ENCODE measurements at places on chromosomes 3 and 15.

DNA sequence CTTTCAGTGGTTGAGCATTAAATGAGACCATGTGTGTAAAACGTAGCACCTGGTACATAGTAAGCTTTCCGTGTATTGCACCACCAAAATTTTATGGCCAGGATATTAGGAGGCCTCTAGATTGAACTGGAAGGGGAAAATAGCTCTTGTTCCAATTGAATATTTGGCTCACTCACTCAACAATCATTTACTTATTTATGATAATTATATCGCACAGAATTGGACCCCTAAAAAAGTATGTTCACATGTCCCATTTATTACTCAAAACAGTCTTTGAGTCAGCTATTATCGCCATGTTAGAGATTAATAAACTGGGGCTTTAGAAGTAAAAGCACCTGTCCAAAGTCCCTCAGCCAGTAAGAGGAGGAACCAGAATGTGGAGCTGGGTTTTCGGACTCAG lies 5.1 kb upstream of the TTLL3 start:
- no peak for DNase-seq

DNA sequence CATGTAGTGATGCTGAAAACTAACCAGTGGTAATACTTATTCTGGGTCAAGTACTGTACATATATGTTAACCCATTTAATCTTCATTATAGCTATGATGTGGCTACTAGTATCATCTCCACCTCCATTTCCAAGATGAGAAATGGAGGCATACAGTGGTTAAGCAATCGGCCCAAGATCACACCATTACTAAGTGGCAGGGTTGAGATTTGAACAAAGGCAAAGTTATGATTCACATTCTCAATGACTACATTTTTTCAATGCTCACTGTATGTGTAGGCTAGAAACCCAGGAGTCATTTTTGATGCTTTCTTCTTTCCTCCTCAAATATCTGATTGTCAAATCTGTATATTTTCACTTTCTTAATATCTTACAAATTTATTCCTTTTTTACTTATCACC lies 30.2 kb downstream of the ABI3BP start:
- no peak for DNase-seq

- DNase-seq = no peak
Observed at GRCh38 chr15:69979262-69979661, 118.5 kb downstream of the TLE3 start.

- DNase-seq = no peak
Observed at GRCh38 chr3:65778968-65779367, 259.8 kb downstream of the MAGI1 start.

DNA sequence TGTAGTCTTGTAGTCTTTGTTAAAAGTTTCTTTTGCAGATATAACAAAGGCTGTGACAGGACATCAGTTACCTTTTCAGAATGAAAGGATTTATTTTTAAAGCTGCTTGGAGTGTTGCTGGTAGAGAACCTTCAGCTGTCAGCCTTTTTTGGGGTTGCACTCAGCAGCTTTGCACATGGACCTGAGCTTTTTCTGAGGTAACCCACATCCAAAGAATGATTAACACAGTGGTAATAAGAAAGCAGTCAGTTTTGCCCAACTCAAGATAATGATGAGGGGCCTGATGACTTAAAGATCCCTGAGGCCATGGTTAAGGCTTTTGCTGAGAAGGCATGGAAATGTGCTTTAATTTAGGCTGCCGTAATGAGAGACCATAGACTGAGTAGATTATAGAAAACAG lies 1042.7 kb downstream of the PLOD2 start:
- DNase-seq = no peak

DNA sequence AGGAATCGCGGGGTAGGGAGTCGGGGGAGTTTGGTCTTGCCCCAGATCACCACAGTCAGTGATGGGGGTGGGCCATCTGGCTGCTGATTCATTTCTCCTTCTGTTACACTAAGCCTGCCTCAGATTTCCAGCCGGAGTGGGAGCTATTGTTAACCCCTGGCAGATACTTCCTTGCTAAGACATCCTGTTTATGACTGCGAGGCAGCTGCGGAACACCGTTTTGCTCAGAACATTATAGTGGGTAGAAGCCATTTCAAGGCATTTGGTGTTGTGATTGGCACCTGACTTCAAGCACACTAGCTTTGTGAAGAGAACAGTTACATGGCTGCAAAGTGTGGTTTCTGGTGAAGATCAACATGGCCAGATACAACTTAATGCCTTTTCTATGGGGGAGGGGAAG lies 73.8 kb downstream of the FLNB start:
- no peak for DNase-seq

- no peak for DNase-seq
Observed at GRCh38 chr3:16365491-16366128, 100.6 kb downstream of the OXNAD1 start.

GRCh38 chr3:154169796-154170110 lies 48.6 kb downstream of the ARHGEF26 start:
- no peak for DNase-seq

DNA sequence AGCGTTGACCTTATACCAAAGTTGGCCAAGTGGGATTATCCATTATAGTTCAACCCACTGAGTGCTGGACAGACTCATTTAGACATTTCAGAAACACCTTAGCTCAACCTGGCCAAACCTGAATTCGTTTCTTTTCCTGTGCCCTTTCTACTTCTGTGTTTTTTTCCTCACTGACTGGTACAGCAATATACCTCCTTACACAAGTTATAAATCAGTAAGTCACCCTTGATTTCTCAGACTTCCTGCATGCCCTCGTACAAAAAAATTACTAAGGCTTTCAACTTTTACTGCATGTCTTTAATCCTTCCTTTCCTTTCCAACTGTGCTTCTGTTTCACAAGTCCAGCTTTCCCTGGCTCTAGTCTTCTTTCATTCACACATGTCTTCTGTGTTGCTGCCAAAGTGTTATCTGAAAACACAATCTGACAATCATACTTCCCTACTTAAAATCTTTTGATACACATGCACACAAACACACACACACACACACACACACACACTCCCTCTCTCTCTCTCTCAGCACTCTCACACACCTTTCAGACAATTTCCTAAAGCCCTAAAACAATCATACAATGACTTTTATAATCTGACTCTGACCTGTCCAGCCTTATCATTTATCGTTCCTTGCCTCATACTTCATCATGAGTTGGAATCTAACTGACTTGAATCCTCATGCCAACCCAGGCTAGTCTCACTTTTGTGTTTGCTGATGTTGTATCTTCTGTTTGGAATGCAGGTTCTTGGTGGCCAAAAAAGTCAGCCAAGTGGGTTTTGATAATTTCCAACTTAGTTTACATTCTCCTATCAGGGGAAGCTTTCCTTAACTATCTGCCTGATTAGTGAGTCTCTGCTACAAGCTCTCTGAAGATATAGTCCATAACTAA lies 436.4 kb downstream of the NAALADL2 start:
- DNase-seq = no peak
